A673 (cell line): ENCODE measurements at places on chromosomes 4 and X. TPM values are rescaled to one million over a fixed set of nuclear protein-coding genes. Genes with fewer than 3 reads are reported as not detected.

- no peak for DNase-seq
Observed at GRCh38 chr4:51890760-51891159, 47.8 kb downstream of the DCUN1D4 start.

DNA sequence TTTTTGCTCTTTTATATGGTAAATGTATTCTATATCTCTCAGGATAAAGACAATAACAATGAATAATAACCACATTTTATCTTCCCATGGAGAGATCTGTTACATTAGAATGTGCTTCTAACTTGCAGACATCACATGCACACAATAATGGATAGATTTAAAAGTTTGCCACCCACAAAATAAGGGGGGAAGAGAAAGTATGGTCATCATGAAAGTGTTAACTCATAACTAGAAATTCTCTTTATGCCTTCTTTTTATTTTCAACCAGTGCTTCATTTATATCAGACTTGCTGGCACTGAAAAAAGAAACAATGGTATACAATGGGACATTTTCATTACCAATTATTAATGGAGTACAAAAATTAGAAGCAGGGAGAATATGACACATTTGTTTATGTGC, 470.0 kb downstream of the FAT4 start:
- DNase-seq = no peak

RASSF6 gene
- not detected in 2 replicates for total RNA-seq

DNA sequence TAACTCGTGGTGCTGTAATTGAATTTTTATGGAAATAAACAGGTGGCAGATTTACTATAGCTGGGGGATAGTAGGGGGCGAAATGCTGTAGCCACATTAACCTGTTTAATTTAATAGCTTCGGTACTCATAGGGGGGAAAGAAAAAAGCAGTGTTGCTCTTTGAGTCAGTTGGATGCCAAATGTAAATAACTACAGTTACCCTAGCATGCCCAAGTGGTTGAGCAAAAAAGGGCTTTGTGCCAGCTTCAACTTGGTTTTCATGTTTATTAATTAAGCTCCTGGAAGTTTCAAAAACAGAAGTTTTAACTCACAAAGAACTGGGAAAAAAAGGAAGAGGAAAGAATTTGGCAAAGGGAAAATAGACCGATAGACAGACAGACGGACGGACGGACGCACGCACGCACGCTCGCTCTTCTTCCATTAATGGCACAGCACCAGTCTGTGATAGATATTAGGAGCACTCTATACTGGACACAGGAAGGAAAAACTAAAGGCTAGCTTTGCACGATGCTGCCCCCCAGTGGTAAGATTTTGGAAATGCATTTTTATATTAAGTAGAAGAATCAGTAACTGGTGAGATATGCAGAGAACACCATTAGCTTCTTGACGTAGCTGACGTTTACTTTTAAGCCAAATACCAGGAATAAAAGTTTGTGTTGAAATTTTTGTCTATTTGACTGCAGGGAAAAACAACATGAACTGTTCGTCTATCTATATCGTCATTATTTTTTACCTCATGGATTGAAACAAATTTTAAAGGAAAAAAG, 151.8 kb downstream of the SLC7A11 start:
- peak; percentile 88 for DNase-seq

DNA sequence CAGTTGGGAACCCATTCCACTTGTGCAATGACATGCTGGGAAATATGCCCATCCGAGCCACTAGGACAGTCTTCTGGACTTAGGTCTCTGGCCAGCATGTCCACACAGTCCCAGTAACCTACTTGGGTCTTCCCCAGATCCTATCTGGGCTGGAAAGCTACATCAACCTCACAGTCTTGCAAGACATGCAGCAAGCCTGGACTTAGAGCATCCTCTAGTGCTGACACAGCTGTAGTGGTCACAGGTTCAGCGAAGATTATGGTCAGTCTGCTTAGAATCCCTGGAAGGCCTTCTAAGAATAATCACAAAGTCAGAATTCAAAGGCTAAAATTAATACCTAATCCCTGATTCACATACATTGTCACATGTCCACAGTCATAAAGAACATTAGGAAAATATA, 842.7 kb downstream of the STPG2 start:
- no peak for DNase-seq

- DNase-seq = no peak
Observed at GRCh38 chr4:127284236-127284635, 348.5 kb upstream of the INTU start.

DNA sequence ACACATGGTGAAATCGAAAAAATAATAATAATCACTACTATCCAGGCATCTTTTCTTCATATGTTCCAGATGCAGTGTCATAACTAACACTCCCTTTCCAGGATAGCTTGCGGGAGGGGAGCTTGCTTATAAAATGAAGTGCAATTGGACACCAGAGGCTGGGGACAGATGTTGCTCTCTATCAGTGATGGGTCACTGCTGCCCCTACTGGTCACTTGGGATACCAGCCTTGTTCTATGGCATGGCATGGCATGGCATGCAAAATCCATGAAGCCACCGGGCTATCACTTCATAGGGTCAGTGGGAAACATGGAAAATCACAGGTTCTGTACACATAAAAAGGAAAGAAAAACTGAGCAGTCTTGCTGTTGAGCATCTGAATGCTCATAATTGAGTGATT, 168.1 kb downstream of the GLRA2 start:
- DNase-seq = peak; percentile 61

GRCh38 chr4:119008761-119009160, 120.1 kb downstream of the SYNPO2 start:
- DNase-seq = no peak

SRPK3 gene
- not detected in 2 replicates for total RNA-seq

DNA sequence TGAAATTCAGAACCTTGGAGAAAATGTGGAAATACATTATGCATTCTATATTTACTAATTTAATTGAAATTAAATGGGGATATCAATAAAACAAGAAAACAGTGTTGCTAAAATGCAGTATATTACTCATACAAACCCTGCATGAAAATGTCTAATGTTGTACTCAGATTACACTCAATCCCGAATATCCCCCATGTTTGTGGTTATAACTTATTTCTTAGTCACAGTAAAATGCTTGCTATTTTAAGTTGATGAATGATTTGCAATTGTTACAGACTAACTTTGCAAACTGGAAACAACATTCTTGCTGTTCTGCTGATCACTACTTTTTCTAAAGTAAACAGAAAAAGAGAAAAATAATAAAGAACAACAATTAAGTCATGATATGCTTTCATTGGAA, 33.1 kb upstream of the ANXA10 start:
- DNase-seq = no peak

DNA sequence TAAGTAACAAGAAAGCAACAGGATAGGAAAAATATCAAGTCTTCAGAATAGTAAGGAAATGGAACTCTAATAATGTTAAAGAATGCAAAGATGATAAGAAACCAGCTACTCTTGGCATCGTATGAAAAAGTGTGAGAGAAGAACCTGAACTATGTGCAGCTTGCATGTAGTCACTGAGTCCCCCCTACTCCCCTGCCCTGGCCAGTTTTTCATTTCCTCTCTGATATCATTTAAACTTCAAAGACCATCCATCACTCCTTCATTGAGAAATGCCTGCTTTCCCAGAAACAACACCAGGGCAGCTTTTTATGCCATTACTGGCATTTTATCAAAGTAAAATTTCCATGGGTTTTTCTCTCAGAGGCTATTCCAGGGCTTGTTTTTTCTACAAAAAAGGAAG, 28.1 kb downstream of the INPP4B start:
- DNase-seq = no peak

- no peak for DNase-seq
Observed at GRCh38 chr4:184924516-184924915, 93.8 kb upstream of the HELT start.

DNA sequence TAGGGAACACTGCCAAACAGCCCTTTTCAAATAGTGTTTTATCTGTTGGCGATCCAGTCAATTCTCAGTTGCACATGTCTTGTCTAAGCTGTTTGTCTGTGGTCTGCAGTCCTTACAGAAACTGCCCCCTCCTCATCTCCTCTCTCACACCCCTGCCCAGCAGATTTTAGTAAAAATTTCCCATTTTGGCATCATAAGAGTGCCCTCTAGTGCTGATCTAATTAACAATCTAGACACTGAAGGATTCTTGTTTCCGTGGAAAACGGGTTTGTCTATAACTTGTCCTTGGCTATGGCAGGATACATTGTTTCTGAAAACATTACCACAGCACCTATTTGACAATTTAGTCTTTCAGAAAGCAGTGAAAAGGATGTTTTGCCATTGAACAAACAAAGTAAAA, 227.2 kb upstream of the MBNL3 start:
- no peak for DNase-seq

DNA sequence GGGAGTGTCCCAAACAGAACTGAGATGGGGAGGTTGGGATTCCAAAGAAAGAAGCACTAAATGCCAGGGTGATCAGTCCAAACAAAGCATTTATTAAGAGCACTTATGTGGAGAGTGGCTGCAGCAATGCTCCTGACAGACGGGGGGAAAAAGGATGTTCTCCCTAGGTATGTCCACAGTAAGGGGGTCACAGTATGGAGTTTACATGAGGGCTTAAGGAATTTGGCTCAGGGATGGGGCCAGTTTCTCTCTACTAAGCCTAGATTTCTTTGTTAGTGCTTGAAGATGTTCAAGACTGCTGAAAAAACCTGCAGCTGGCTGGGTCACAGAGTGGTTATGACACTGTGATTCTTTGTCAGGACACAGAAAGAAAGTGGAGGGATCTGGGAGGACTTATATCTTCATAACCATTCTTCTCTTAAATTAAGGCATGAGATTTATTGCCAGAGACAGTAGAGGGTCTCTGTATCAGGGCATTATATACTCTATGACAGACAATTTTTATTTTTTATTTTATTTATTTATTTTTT, 1468.0 kb downstream of the C4orf33 start:
- DNase-seq = no peak
